Stimulated activated CD8-positive, alpha-beta memory T cell treated with anti-CD3 and anti-CD28 coated beads, Interleukin-7, amount 100 ng/mL, for 24 hours (primary cell): ENCODE measurements at places on chromosomes 7 and 10.

DNA sequence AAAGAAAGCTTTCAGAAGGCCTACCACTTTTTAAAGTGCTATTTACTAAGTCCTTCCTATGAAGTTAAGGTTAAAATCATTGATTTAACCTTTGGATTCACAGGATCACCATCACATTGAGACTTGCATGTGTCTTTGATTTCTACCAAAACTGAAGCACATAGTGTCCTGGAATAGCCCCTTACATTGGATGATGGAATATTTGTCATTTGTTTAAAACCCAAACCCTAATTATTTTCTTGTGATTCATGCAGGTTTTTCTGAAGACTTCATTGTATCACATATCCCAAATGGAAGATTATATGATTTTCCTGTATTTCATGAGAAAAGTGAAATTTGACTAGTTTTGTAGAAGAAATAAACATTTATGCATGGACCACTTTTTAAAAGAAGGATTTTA is 3.3 kb downstream of the SEMA3A start:
- DNase-seq = no peak

DNA sequence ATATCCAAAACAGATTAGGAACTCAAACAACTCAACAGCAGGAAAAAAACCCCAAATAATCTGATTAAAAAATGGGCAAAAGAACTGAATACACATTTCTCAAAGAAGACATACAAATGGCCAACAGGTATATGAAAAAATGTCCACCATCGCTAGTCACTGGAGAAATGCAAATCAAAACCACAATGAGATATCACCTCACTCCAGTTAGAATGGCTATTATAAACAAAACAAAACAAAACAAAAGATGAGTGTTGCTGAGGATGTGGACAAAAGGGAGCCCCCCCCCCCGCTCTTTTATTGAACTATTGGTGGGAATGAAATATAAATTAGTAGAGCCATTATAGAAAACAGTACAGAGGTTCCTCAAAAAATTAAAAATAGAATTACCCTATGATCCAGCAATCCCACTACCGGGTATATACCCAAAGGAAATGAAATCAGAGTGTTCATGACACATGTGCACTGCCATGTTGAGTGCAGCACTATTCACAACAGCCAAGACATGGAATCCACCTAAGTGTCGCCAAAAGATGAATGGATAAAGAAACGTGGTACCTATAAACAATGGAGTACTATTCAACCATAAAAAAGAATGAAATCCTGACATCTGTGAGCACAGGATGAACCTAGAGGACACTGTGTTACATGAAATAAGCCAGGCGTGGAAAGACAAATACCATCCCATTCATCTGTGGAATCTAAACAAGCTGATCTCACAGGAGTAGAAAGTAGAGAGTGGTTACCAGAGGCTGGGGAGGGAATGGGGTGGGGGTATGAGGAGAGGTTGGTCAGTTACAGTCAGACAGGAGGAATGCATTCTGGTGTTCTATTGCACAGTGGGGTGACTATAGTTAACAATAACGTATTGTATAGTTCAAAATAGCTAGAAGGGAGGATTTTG is 78.1 kb upstream of the RHEB start:
- DNase-seq = no peak

- DNase-seq = no peak
Measured at GRCh38 chr7:437329-438251, 82.1 kb downstream of the PDGFA start.

DNA sequence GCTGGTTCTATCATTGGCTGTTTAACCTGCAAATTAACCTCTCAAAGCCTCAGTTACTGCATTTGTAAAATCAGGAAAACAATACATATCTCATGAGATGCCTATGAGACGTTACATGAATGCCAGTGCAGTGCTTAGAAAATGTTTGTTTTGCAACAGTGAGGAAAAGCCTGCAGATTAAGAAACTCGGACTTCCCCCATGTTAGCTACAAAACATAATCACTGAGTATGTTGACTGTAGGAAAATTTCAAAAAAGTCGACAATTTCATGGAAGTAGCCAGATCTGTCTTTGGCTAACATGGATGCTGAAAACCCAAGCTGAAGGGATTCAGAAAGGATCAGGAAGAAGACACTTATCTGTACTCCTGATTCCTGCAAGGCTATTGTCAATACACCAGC is 121.4 kb downstream of the TRIL start:
- DNase-seq = no peak

DNA sequence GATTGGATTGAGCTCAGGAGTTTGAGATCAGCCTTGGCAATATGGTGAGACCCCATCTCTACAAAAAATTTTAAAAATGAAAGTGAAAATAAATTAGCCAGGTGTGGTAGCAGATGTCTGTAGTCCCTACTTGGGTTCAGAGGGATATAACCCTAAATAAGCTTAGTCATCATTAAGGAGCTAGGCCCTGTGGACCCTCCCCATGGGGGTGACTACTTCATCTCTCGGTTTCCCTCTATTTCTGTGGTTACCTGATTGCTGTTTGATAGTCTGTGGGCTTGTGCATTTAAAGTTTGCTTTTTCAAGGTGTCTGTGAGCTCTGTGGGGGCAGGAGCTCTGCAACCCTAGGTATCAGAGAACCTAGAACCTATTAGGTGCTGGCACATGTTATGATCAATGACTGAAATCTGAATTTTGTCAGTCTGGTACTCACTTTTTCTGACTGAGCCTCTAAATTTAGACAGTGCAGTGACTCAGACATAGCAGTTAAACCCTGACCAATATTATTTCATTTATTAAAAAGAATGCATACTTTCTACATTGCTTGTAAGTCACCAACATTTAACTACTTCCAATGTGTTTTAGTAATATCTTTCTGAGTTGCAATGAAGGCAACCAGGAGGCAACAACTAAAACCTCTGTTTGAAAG is 8.1 kb upstream of the CUZD1 start:
- no peak for DNase-seq

- DNase-seq = no peak
Measured at GRCh38 chr7:29274146-29275017, 79.8 kb downstream of the CHN2 start.

DNA sequence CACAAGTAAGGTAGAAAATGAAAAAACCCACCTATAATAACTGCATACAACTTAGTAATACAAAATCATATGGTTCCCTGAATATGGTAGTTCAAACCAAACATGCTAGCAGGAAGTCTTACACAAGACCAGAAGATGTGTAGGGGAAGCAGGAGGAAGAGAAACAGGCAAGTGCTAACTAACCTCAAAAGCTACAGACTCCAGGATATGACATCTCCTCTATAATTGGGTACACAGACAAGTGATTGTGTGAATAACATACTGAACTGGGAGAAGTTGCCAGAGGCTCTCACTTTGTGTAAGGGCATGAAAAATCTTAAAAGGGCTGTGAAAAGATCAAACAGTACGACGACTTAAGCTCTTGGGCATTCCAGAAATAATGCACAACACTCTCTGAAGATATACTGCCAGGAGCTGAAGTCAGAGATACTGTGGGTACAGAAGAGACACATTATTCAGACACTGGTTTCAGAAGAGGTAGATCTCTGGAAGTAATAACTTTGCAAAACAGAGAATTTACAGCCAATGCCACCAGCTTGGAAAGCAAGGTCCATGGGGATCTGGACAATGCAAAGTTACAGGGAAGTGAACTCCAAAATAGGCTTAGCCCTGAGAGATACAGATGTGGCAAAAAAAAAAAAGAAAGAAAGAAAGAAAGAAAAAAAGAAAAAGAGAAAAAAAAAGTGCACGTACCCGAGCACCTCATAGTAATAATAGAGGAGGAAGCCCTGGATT is 767.2 kb downstream of the TNS3 start:
- DNase-seq = no peak

DNA sequence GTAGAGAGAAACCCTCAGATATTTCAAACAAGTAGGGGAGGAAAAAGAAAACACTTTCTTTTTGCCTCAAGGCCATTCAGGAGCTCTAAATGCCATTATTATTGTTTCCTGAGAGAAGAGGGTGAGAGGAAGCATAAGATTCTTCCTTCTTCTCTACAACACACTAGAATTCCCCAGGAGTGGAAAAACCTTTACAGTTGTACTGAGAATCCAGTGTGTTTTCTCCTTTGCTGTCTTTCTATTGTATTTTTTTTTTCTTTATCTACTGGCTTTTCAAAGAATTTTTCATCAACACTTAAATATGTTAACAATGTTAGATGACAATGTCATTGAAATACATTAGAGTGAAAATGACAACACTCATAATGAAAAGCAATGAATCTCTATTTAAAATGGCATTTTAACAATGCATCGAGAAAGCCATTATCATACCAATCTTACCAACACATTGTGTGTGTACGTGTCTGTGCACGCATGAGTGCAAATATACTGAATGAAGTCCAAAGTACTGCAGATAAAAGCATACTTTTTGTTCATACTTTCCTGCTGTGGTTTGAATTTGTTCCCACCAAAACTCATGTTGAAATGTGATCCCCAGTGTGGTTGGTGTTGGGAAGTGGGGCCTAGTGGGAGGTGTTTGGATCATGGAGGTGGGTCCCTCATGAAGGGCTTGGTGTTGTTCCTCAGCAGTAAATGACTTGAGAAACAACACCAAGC is 24.2 kb upstream of the MACC1 start:
- DNase-seq = no peak

GRCh38 chr10:6474871-6475270 is 105.2 kb downstream of the PRKCQ start:
- no peak for DNase-seq

DNA sequence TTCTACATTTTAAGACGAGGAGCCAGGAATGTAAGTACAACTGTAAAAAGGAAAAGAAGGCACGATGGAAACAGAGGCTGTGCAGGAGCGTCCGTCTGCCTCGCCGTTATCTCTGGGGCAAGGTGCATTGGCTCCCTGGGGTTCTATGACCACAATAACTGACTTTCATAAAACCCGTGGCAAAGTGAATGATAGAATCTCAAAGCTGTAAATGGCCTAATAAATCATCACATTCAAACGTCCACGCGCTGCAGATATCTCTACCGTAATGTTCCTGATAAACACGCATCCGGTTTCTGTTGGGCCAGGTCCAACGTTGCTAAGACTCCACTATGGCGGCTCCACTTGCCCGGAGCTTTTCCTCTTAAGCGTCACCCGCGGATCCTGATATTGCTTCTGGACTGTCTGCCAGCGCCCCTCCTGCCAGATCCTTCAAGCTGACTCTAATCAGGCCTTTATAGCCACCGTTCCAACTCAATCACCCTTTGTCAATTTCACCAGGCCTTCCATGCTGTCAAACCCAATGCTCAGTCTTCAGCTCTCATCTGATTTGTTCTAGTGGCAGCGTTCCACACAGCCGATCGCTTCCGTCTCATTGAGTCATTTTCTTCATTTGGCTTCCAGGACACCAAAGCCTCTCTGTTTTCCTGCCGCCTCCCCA is 265.6 kb upstream of the FOXK1 start:
- DNase-seq = no peak

- no peak for DNase-seq
Measured at GRCh38 chr10:116125180-116125579, 147.8 kb downstream of the GFRA1 start.

GRCh38 chr7:34038816-34039470 is 133.6 kb downstream of the BMPER start:
- DNase-seq = no peak

GRCh38 chr7:151271699-151272355 is 23.3 kb upstream of the SMARCD3 start:
- DNase-seq = no peak

DNA sequence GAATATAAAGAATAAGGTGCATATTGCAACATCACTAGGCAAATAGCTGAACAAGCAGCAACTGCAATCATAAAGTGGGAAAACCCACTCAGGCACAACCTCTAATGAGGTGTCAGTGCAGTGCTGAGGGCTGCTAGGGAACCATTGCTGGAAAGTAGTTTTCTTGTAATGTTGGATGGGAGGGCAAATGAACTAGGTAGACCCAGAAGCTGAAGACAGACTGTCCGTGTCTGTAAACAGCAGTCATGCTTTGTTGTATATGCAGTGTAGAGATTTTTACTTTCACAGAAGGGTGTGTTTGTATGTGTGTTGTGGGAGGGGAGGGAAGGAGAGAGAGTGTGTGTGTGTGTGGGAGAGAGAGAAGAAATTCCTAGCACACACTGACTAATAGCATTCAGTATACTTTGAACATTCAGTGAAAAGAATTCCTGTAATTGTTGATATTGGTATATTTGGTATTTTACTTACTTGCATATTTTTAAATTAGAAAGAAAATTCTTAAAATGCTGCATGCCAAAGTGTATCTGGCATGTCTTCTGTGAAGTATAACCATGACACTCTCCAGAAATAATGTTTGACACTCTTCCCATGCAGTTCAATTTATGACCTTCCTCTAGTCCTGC is 28.8 kb downstream of the ITGB8 start:
- DNase-seq = no peak

- DNase-seq = no peak
Measured at GRCh38 chr7:83267141-83267631, 104.5 kb upstream of the PCLO start.

DNA sequence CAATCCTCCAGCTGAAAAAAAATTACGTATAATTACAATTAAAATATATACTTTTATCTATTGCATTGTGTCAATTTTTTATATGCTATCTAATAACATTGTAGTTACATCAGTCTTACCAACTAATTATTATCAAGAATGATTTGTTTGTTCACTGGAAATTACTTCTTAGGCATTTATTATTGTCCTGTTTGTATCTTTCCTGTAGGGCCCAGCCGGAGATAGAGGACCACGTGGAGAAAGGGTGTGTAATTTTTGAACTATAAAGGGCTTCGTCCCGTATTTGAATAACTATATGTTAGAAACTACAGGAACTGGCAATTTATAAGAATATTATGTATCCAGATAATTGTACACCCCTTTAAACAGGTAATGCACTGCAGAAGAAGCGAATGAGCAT is 4.1 kb downstream of the COL1A2 start:
- DNase-seq = no peak

- no peak for DNase-seq
Measured at GRCh38 chr10:31593124-31593523, 274.1 kb downstream of the ZEB1 start.

- DNase-seq = no peak
Measured at GRCh38 chr7:47540387-47541350, 41.2 kb downstream of the TNS3 start.

GRCh38 chr7:23462846-23463245 is 7.4 kb downstream of the IGF2BP3 start:
- no peak for DNase-seq

DNA sequence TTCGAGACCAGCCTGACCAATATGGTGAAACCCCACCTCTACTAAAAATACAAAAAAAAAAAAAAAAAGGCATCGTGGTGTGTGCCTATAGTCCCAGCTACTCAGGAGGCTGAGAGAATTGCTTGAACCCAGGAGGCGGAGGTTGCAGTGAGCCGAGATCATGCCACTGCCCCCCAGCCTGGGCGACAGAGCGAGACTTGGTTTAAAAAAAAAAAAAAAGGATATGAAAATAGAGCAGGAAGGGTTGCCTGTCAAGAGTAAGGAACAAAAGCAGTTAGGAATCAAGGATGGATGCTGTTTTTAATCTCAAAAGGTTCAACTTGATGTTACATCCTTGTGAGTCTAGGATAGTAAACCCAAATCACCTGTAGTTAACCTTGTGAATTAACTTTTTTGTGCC is 11.8 kb upstream of the ASCC1 start:
- no peak for DNase-seq
